ENCODE measurements at places on chromosomes 1 and 21. TPM values are rescaled to one million over a fixed set of nuclear protein-coding genes. Genes with fewer than 3 reads are reported as not detected.

Gene SH2D1B
- polyA plus RNA-seq: 0.18 TPM

Gene EXTL2
- 25.1 TPM for polyA plus RNA-seq

Gene TLCD4
- 14.0 TPM for polyA plus RNA-seq

Gene ZBTB18
- 94.0 TPM for polyA plus RNA-seq

Gene NR0B2
- not detected for polyA plus RNA-seq

Gene FMOD
- polyA plus RNA-seq: 54.8 TPM

Gene CAMTA1
- 39.5 TPM for polyA plus RNA-seq

Gene NOTCH2NLA
- polyA plus RNA-seq: 24.0 TPM

Gene LDLRAD1
- not detected for polyA plus RNA-seq

DNA sequence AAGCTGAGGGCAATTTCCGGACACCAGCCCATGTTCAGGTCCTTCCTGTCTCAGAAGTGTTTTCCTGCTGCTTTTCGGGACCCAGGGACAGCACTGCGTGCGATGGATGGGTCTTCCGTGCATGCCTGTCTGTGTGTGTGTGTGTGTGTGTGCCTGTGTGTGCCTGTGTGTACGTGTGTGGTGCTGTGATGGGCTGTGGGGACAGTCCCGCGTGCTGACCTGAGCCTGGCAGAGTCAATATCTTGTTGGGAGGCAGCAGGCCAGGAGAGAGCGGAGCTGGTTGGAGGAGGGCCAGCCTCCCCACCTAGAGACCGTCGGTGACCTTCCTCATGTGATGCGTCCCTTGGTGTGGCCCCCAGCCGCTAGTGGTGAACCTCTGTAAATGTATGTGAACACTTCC lies 13.7 kb downstream of the SKI start:
- no peak for DNase-seq

DNA sequence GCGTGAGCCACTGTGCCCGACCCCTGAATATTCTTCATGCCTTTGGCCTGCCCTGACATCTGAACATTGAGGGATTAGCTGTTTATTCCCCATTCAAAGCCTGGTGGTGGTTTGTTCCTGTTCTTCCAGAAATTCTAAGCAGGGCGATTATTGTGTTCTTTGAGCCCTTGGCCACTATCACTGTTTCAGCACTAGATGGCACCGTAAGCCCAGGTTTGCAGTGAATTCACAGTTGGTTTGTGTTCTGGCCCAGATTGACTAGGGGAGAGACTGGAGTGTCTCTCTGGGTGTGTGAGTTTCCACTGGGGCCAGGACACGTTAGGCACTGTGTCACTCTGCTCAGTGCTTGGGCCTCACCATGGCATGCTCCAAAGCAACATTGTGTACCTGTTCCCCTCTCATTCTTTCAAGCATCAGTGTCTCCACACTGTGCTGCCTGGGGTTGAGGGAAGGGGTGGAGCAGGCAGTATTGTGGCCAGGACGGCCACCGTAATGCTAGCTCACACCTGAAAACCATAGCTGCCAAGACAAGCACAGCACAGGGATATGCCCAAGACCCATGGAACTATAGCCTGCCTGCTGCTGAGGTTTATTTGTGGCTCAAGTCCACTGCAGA lies 52.7 kb downstream of the PKN2 start:
- DNase-seq: no peak

DNA sequence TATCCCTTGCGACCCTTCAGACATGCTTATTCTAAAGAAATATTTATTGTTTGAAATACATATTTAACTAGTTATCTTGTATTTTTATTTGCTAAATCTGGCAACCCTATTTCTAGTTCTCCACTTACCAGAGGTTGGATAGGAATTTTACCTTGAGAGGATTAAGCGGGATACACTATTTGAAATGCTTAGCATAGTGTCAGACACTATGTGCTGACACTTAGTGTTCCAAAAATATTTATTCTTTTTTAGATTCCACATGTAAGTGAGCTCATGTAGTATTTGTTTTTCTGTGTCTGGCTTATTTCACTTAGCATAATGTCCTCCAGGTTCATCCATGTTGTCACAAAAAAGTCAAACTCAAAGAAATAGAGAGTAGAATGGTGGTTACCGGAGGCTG lies 78.7 kb downstream of the NTMT2 start:
- DNase-seq: no peak

- no peak for DNase-seq
These were observed 659.4 kb upstream of the CAMK1G start for GRCh38 chr1:208923946-208924720.

DNA sequence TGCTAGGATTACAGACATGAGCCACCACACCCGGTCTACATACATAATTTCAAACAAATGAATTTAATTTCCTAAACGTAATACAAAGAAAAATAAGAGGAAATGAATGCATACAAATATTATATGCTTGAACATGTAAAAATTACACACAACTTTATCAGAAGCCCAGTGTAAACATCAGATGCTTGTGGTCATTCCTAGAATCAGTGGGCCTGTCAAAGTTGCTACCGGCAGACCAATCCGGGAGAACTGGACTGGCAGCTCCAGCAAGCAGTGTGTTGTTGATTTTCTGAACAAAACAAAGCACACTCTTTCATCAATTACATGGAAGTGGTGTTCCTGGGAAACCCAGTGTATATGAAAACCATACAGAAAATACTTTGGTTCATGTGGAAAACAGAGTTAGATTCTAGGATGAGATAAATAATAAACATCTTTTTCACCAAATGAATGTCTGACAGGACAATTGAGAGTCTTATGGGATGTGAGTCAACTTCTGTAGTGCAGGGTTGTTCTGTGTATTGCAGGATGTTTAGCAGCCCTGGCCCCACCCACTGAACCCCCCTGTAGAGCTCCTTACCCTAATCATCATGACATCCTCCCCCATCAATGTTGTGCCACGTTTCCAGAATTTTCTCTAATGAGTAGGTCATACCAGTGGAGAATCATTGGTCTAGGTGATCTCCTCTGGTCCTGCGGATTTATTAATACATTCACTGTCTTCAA lies 33.8 kb downstream of the MFSD2A start:
- no peak for DNase-seq

DNA sequence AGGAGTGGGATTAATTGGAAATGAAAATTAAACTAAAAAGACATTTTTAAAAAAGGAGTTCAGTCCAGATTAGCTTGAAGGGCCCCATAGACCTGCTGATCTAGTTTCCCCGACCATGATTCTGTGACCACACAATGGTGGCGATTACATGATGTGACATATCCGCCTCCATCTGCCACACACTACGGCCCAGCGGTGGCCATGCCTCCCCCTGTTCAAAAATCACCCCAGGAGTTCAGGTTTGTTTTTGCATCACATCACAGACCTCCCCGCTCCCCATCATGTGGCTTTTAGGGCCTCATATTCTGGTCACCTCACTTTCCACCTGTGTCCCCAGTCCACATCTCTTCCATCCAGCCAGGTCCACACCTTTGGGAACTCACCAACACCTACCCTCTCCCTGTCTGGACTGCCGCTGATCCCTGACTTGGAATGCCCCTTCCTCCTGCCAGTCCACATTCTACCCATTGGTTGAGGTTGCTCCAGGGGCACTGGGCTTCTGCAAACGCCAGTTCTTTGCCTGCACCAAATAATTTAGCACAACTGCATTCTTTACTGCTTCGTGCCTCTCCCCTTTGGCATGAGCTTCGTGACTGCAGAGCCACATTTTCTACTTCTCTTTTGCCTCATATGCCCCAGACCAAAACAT lies 38.9 kb downstream of the CD247 start:
- DNase-seq: no peak

- no peak for DNase-seq
These were observed 36.8 kb downstream of the FBXO42 start for GRCh38 chr1:16315437-16315836.

DNA sequence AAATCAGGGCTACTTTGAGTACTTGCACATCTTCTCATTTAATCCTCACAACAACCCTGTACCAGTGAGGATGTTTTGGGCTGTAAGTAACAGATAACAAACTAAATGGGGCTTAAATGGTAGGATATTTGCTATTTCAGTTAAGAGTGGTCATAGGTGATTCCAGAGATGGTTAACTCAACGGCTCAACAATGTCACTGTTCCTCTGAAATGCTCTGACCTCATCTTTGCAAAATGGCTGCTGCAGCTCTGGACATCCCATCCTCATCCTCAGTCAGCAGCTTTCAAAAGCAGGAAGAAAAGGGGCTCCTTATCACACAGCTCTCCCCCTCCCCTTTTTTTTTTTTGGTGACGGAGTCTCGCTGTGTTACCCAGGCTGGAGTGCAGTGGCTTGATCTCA lies 1.5 kb downstream of the LDLRAD2 start:
- DNase-seq: no peak

GRCh38 chr1:119314001-119314796 lies 54.4 kb upstream of the HAO2 start:
- no peak for DNase-seq

- DNase-seq: no peak
These were observed 27.0 kb upstream of the SMYD3 start for GRCh38 chr1:246534114-246534513.

DNA sequence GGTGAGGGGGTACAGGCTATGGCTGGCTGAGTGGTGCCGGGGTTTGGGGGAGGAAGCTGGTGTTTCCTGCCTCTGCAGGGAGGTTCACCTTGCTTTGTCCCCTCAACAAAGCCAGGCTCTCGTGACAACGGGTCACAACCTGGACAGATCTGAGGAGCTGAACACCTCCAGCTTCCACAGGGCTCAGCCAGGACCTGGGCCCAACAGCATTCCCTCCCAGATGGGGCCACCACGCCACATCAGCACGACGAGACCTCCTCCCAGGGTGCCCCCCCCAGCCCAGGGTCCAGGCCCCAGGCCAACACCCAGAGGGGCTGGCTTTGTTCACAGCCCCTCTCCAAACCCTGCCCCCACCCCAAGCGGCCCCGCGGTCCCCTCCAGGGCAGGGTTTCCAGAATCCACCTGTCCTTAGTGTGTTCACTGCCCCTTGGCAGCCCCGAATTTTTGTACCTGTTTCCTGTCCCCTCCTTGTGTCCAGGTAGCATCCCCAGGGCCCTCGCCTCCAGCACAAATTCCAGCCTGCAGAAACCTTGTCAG lies 34.7 kb downstream of the UBE2G2 start:
- no peak for DNase-seq

- DNase-seq: no peak
These were observed 56.4 kb downstream of the ADAMTS1 start for GRCh38 chr21:26788790-26789189.

- no peak for DNase-seq
These were observed 41.7 kb downstream of the PRKCZ start for GRCh38 chr1:2091611-2092604.

DNA sequence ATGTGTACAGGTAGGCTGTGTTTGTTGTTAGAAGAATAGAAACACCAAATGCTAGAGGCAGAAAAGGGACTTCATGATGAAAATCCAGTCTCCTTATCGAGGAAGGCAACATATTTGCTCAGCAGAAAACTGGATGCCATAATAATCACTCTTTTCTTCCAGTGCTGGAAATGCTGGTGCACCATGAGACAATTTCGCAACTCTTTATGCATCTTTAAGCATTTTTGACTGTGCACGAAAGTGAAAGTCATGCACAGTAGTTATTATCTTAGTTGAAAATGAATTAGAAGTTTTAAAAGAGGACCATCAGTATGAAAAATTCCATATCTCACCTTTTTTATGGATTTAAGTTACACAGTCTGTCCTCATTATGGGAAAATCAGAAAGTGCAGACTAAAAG lies 29.1 kb downstream of the SMYD2 start:
- no peak for DNase-seq

DNA sequence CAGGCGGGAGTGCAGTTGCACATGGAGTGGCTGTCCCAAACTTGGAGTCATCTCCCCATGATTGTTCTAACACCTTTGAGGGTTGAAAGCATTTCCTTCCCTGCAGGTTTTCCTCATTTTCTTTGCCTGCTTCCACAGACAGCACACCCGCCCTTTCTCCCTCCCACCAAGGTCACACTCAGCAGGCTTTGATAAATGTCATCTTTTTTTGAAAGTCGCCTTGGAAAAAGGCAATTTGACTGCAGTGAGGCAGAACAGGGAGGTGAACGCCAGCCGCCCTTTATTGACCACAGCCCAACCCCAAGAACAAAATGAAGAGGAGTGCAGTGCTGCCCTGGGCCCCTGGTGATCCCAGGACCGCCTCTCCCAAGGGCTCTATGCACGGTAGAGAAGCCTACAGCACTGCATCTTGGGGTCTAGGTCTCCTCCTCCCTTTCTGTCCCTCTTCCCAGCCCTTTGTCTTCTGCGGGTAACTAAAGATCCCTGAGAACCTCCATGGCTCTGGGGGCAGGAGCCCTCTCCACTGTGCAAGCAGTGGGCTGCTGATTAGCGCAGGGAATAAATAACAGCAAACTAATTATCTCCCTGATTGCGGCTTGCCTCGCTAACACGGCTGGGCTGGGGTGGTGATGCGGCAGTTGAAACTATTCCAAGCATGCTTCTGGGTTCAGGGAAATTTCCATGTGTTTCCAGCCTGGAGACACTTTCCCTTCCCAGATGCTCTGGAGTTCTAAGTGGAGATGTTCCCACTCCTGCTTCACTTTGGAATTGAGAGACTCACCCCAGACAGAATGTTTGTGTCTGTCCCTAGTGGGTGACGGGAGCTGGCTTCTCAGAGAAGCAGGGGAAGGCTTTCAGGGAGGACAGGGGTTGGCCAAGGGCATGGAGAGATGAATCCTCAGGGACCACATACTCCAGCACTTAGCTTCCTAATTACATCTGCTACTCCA lies 11.8 kb upstream of the AMIGO1 start:
- no peak for DNase-seq

DNA sequence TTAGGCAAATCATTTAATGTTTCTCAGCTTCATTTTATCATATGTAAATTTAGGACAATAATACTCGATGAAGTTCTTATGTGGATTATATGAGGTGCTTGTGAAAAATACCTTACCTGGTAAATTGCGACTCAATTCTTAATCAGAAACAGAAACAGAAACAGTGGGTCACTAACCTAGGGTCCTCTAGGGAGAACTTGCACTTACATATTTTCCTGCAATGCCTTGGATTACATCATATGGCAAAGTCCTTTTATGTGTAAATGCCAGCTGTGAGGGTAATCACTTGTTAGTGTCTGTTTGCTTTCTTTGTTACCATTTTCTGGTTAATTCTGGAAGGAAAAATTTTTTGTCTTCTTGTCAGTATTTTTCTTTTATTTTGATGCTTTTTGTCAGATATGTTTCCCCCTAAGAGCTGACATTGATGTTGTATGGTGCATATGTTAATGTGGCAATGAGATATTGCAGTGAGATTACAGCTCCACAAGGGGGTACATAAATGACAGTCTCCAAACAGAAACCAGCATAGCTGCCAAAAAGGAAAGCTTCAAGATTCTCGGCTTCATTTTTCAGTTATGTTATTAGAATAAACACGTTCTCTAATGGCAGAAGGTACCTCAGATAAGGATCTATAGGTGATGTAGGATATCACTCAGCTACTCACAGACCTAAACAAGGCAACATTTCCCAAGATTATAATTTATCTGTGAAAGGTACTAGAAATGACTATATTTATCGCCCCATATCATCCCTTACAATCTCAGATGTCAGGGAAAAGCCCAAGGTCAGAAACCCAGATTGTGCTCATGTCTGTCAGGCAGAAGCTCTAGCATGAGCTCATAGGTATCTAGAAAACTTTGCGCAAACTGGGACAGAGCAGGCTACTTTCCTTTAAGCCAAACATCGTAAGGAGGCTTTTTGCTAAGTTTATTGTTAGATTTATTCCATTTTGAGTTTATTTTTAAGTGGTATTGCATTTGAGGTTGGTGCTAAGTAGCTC lies 119.9 kb downstream of the FASLG start:
- no peak for DNase-seq

All from hindlimb muscle (tissue), 1 donor.